ENCODE measurements at places on chromosomes 6 and 20.

- DNase-seq = no peak
Measured at GRCh38 chr6:150547502-150548222, 52.0 kb upstream of the PLEKHG1 start.

GRCh38 chr6:148440877-148441453 is 98.3 kb downstream of the SASH1 start:
- no peak for DNase-seq

DNA sequence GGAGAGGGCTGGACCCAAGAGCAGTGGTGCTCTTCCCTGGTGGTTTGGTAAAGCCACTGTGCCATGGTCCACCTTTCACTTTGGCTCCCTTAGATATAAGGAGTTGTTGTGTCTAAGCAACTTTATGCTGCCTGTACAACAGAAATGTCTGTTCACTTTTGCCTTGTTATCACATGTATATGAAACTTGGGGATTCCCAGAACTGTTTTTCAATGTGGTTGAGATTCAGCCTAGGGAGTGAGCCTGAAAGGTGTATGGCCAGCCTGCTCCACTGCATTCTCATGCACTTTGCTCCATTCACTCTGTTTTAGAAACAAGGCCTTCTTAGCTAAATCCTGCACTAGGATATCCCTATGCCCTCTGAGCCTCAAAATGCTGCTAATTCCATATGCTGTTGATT is 234.5 kb upstream of the THEMIS start:
- DNase-seq = no peak

DNA sequence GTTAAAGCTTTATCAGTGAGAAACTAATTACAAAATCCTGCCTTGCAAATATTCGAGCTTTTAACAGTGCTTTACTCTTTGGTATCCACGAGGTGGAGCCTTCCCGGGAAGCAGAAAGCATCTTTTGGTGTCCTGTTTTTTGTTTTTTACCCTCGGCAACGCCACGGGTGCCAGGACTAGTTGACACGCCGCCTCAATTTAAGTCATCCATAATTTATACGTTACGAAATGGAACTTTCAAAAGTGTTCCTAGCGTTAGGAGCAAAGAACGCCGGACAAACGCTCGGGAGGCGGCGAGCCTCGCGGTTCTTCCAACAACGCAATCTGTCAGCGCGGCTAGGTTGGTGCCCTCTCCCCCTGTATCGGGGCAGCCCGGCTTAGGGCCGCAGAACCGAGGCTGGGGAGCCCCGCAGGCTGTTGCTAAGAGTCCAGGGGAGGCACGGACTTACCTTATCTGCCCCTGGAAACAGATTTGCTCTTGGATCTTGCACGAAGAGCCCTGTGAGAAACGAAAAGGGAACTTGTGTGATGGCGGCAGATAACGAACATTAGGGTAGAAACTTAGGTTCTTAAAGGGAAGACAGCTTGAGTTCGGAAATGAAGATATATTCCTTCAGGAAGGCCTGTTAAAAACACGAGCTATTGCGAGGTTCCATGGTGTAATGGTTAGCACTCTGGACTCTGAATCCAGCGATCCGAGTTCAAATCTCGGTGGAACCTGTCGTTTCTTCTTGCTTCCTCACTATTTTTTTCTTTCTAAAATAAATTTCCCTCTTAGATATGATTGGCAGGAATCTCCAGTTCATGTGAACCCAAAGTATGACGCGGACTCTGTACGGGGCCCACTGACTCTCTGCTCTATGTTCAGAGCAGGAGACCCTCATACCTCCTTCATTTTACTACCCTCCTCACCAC is 46.2 kb upstream of the ZNF184 start:
- peak; percentile 52 for DNase-seq

GRCh38 chr6:147741389-147741788 is 232.9 kb downstream of the SAMD5 start:
- DNase-seq = no peak

GRCh38 chr6:109801794-109802193 is 110.7 kb downstream of the FIG4 start:
- DNase-seq = no peak

DNA sequence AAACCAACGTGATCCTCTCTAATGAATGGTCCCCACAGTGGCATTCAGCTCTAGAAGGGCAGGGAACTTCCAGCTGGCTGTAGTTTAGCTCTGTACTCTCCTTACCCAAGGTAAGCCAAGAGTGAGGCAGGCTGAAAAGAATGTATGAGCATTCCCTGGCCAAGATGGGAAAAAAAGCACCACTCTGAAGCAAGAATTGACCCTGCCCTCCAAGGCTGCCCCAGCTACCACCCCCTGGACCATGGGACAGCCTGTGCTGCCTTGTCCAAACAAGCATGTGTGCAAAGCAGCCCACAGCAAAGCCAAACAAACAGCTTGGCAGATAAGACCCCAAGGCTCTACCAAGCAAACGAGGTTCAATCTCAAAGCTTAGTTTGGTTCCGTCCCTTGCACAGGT is 73.9 kb downstream of the GFOD1 start:
- no peak for DNase-seq

- no peak for DNase-seq
Measured at GRCh38 chr6:15752820-15753219, 90.0 kb upstream of the DTNBP1 start.

DNA sequence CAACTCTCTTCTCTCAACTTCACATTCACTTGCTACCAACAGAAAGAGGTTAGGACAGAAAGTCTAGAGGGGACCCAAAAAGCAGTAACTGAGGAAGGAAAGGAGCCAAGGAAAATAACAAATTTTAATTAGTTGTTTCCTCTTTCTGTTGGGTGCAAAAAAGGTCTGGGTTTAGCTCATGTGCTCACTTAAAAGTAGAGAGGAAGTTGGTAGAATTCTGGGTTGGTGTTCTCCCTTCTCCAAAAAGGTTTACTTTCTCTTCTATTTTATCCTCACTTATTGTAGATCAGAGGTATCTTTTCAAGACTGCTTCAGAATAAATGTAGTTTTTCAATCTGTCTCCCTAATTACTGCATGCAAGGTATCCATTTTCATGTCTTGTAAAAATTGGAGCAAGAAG is 42.8 kb downstream of the MAP3K7 start:
- DNase-seq = no peak
